ENCODE measurements at places on chromosomes 2 and 18.

GRCh38 chr2:102636283-102636907, 17.0 kb downstream of the SLC9A2 start:
- DNase-seq: no peak

DNA sequence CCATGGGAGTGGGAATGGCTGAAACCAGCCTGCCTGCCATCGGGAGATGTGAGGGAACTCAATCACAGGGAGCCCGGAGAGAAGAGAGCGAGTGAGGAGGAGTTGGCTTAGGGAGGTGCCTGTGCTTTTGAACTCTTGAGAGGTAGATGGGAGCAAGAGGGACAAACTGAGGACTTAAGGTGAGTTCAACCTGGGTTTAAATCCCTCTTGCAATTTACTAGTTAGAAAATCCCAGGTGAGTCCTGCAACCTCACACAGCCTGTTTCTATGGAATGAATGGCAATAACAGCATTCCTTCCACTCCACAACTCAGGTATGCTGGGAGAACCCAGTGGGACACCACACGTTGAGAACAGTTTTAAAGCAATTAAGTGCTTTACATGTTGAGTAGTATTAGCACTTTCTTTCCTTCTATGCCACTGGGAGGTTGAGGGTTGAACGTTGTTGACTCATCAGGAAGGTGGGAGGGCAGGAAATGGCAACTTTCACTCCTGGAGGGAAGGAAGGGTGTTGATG, 57.3 kb downstream of the VIT start:
- DNase-seq: no peak

DNA sequence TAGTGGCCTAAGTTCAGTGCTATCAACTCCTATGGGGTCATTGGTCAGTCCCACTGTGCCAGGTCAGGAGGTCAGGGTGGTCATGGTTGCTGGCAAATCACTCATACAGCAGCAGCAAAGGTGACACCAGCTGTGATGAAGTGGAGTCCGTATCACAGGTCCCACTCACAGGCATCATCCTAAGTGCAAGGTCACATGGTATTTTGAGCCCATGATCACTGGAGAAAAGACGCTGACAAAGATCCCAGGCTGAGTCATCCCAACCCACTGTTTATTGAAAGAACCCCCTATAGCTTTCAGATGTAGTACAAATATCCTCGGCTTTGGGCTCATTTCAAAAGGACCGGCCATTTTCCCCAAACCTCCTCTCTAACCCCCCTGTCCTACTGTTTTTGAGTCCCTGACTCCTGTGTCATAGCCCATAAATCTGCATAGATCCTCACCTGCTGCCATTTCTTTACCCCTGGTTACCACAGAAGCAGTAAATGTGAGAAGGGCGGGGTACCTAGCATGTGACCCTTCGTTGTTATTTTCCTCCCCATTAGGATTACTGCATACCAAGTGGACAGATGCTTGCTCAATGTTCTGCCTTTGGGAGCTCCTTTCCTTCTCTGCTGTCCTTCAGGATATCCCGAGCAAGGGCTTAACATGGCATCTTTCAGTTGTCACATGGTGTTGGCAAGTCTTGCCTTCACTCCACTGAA, 107.7 kb downstream of the COL6A3 start:
- no peak for DNase-seq

- no peak for DNase-seq
Measured at GRCh38 chr18:27449104-27449503, 264.0 kb upstream of the CHST9 start.

DNA sequence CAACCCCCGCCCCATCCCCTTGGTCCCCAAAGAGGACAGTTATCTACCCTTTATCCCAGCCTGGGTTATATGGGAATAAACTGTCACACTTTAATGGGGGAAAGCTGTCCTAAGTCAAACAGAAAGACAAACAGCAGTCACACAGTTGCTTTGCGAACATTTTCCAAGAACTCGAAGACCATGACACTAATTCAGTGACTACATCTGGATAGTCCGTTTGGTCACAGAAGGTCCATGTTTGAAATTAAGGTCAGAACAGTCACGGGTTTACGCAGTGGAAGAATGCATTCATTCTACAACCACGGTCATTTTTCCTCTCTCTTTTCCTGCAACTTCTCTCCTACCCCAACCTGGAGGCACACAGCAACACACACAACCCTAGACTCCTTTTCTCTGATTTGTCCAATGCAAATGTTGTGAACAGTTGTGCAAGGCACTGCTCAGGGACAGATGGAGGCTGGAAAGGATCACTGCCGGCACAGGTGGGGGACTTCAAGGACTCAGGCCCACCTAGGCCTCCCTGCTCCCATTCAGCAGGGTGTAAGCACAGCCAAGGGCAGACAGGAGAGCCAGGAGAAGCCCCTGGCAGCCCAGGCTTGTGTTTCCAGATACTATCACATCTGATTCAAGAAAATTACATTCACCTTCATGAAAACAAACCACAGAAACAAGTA, 39.9 kb downstream of the ZNF516 start:
- DNase-seq: no peak

GRCh38 chr2:109440499-109441156, 173.1 kb downstream of the SEPTIN10 start:
- DNase-seq: no peak
